ENCODE measurements at places on chromosomes 6 and 20.

- DNase-seq: no peak
Measured at GRCh38 chr6:36559011-36559793, 11.9 kb upstream of the STK38 start.

DNA sequence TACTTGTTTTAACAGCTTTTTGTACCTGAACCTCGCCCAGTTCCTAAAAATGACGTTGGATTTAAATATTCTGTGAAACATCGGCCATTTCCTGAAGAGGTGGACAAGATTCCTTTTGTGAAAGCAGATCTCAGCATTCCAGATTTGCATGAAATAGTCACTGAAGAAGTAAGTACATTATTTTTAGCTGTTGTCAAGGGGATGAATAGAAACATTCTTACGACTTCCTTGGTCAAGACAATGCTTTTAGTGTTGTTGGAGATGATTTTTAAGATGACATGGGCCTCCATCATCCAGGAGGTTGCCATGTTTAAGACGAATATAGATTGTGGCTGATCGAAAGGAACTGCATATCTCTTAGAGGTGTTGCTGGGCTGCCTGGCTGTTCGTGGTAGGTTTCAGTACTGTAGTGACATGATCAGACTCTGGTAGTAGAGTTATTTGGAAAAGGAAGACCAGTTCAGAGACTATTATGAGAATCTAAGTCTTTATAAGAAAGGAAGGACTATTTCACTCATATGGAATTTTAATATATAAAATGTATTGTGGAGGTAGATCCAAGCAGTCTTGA is 29.9 kb upstream of the ADIG start:
- DNase-seq: no peak

DNA sequence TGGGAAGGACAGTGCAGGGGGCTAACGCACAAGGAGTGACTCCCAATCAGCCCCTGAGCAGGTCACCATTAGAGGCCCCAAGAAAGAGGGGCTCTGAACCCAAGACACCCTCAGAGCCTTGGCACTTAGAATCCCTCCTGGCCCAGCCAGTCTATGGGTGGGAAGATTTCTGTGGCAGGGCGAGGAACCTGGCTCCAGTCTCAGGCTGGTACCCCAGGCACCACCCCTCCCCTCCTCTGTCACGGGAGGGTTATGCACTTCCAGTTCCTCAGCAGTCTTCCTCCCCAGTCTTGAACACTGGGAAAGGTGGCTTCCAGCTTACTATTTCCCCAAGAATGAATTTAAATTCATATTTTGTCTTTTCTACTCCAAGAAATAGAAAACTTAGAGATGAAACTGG is 27.6 kb upstream of the SSTR4 start:
- DNase-seq: no peak

GRCh38 chr20:8326899-8327298 is 194.8 kb downstream of the PLCB1 start:
- DNase-seq: no peak

GRCh38 chr20:2559651-2560050 is 23.3 kb downstream of the TMC2 start:
- no peak for DNase-seq

- DNase-seq: no peak
Measured at GRCh38 chr20:44833437-44833836, 23.1 kb upstream of the RIMS4 start.

DNA sequence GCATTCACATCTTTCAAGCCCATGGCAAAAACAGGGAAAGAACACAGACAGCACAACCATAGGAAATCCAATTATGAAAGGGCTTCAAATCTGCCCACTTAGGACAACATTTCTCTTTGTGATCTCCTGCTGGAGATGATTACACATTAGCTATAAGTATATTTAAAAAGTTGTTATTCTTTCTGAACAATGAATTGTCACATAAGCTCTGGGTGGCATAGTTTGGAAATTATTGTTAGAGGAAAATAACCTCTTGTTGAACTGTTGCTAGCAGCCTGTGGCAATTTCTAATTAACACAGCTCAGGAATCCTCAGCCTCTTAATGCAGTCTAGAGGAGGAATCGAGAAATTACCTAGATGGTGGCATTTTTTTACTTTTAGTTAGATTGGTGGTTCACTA is 54.9 kb downstream of the BCAS1 start:
- no peak for DNase-seq

Data from stimulated activated CD4-positive, alpha-beta T cell treated with anti-CD3 and anti-CD28 coated beads, Interleukin-1b, Interleukin-23, amount 100 ng/mL, for 4 hours (primary cell).